ENCODE measurements at places on chromosomes 12 and 14. TPM values are rescaled to one million over a fixed set of nuclear protein-coding genes. Genes with fewer than 3 reads are reported as not detected.

DDX55 gene
- 28.9 TPM for total RNA-seq

DLK1 gene
- total RNA-seq = 0.42 TPM

TTC9 gene
- 2.3 TPM for total RNA-seq

RILPL2 gene
- 1.7 TPM for total RNA-seq

SERPINA12 gene
- total RNA-seq = not detected

OR6C76 gene
- total RNA-seq = not detected

BLOC1S1 gene
- 145 TPM for total RNA-seq

NDRG2 gene
- 3.3 TPM for total RNA-seq

INHBE gene
- 0.12 TPM for total RNA-seq

R3HDM2 gene
- total RNA-seq = 8.0 TPM

NOC4L gene
- 60.9 TPM for total RNA-seq

NUP37 gene
- total RNA-seq = 77.3 TPM

CLEC1A gene
- total RNA-seq = not detected

B4GALNT3 gene
- total RNA-seq = 1.0 TPM

P2RX2 gene
- not detected for total RNA-seq

ASIC1 gene
- total RNA-seq = 6.4 TPM

ABCD2 gene
- not detected for total RNA-seq

Data from A549 treated with RU486 at 1 μM for 4 hours (cell line).